ENCODE measurements at places on chromosomes 7 and 10.

DNA sequence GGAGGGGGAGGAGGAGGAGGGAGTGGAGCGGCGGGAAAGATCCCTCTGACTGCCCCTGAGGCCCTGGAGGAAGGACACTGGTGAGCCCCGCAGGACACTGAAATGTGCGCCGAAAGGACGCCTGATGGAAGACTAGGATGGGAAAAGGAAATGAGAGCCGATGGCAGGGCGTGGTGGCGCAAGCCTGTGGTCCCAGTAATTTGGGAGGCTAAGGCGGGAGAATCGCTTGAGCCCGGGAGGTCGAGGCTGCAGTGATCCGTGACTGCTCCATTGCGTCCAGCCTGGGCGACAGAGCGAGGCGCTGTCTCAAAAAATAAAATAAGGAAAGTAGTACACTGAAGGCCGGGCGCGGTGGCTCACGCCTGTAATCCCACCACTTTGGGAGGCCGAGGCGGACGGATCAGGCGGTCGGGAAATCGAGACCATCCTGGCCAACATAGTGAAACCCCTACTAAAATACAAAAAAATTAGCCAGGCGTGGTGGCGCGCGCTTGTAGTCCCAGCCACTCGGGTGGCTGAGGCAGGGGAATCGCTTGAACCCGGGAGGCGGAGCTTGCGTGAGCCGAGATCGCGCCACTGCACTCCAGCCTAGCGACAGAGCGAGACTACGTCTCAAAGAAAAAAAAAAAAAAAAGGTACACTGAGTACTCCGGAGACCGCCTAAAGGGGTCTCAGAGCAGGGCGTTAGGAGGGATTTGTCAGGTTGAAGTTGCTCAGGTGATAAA, 561 bp upstream of the HNRNPF start:
- no peak for DNase-seq

DNA sequence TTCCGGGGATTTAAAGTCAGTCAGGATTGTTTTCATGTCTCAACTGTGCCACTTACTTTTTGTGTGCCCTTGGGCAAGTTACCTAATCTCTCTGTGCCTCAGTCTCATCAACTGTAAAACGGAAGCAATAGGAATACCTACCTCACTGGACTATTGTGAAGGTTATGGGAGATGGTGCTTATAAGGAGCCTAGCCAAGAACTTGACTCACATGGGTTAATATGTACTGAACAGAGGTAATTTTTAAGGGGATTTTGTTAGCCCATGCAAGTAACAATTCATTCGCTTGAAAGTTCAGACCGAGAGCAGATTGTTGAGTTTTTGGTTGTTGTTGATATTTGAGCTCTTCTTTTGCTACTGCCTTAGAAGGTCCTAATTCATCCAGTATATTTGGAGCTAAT, 202.9 kb downstream of the ZNF365 start:
- no peak for DNase-seq

- no peak for DNase-seq
Observed at GRCh38 chr10:113263056-113263455, 289.8 kb upstream of the HABP2 start.

DNA sequence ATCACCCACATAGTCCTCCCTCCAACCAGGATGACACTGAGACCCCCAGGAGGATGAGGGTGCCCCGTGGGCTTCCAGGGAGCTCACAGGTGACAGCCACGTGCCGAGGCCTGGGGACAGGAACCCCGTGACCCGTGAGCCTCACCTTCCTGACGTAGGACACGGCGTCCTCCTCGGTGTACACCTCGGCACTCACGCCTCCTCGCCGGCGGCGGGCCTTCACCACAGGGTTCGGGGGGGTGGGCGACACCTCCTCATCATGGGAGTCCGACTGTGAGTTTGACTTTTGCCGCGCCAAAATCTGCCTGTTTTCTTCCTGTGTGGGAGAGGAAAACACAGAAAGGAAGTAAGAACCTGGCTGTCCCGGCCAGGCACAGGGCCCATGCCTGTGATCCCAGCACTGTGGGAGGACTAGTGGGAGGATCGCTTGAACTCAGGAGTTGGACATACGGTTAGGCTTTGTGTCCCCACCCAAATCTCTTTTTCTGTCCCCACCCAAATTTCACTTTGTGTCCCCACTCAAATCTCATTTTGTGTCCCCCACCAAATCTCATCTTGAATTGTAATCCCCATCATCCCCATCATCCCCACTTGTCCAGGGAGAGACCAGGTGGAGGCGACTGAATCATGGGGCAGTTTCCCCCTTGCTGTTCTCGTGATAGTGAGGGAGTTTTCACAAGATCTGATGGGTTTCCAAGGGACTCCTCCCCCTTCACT, 45.9 kb upstream of the DNAAF5 start:
- no peak for DNase-seq

DNA sequence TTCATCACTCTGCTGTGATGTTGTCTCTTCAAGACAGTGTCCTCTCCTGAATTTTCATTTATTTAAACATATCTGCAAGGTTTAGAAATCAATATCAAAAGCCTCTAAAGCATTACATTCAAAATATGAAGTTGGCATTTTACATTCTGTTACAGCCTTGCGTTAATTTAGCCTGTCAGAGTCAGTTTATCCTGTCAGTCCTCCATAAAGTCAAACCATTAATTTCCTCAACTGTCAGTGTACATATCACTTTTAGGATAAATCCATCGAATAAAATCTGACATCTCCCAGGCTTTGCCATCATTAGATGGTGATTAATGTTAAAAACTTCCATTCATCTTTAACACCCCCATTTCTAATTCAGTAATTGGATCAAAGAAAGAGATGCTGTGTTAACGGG, 77.0 kb downstream of the NPY start:
- no peak for DNase-seq

- no peak for DNase-seq
Observed at GRCh38 chr7:54292171-54292925, 249.8 kb upstream of the VSTM2A start.

DNA sequence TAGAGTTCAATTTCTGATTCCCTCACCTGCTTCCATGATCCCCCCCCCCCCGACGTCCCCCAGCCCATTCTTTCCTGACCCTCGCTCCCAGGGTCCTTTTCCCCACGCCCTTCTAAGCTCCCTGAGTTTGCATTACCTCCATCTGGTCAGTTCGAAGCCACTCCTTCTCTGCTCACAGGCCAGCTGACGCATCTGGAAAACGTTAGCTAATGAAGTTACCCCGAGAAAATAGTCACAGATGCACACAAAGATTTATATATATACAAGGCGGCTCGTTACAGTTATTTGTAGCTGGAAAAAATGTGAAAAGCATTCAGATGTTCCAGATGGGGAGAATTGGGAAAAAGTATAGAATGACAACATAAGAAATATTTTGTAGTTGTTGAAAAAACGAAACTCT, 630.0 kb upstream of the FOXK1 start:
- no peak for DNase-seq

DNA sequence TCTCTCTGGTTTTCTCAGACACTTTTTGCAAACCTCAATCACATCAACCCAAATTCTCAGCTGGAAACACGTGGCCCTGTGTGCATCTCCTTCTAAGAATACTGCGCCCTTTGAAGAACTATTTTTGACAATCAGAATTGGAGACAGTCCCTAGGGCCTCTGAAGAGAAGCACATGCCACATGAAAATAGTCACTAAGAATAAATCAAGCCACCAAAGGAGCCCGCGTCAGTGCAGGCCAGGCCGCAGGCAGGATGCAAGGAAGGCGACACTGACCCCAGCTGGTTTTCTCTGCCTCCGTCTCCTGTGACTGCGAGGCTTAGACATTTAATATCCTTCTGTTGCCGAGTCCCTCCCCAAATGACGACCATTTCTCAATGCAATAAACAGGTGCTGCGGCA, 88.0 kb upstream of the ADAM12 start:
- DNase-seq: no peak

GRCh38 chr7:42645906-42646305, 266.0 kb downstream of the C7orf25 start:
- DNase-seq: no peak

DNA sequence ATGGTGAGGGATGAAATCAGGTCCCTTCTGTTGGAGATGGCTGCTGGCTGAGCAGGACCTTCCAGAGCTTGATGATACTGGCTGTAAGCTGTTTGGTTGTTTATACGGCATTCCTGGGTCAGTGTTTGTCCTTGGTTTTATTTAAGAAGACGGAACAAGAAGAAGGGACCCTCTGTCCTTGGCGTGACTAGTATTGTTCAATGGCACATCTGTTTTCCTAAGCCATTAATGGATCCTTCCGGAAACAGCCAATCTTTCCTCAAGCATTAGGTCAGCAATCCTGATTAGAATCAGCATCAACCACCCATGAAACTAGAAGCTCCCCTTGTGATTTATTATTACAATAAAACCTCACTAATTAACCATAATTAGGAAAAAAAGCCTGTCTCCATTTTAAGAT, 128.7 kb upstream of the KIAA1217 start:
- DNase-seq: no peak

- DNase-seq: peak; percentile 77
Observed at GRCh38 chr10:77925410-77925794, 1.2 kb downstream of the DLG5 start.

DNA sequence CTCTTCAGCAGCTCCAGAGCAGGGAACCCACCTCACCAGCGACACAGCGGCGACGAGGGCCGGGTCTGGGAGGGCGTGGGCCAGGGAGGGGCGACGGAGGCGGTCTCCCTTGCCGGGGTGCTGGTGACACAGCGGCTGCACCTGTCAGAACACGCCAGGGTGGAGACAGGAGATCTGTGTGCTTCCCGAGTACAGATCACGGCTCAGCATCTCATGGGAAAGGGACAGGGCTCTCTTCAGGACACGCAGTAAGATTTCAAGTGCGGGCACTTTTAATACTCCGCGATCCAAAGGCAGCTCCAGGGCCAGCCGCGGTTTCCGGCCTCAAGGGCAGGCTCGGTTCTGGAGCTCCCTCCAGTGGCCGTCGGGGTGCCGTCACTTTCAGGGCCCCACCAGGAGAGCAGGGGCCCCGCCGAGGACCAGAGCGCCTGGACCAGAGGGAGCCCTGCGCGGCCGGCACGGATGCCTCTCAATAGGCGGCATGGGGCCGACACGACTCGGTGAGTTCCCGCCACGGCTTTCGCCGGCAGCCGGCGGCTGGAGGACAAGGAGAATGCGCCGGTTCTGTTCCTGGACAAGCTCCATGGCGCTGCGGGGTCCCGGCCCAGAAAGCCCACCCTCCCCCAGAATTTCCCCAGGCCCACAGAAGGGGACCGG, 21.4 kb downstream of the GPR146 start:
- peak; percentile 96 for DNase-seq

- no peak for DNase-seq
Observed at GRCh38 chr7:47806701-47807103, 141.6 kb downstream of the PKD1L1 start.

GRCh38 chr10:24871011-24871935, 81.1 kb downstream of the PRTFDC1 start:
- no peak for DNase-seq

- no peak for DNase-seq
Observed at GRCh38 chr10:75294031-75294437, 58.3 kb upstream of the COMTD1 start.

DNA sequence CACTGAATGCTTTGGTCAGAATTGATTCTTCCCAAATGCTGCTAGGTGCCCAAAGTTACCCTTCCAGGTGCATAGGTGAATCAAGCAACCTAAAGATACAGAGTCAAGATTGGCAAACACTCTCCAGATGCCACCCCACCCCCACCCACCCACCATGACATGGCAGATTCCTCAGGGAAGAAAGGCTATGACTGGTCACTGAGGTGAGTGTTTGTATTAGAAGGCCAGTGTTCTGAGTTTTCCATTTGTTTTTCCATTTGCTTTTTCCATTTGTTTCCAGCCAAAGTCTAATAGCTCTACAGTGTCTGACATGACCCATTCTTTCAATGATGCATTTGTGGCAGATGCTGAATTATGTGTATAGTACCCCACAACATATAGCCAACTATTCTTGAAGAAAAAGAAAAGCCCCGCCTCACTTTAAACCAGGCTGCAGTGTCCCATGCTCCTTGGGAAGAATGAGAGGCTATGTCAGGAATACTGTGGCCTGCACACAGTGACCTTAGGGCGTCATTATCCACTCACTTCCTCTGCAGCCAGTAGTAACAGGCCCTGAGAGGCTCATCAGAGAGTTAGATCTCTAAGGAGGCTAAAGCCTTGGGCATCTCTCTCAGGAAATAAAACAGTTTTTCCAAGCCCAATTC, 16.1 kb upstream of the HIBADH start:
- DNase-seq: peak; percentile 18

DNA sequence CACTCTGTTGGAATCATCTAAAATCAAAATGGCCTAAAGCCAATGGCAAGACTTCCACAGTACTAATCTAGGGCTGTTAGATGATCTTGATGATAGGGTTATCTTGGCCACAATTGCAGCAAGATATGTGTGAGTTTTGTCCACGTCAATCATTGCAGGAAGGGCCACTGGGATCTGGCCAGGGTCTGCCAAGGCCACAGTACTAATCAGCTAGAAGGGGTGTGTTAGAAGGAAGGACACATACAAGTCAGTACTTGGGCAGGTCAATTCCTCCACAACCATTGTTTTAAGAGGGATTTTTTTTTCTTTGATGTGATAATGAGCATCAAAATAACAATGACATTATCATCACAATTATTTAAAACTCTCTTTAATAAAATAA, 1.6 kb downstream of the LMOD2 start:
- DNase-seq: no peak

DNA sequence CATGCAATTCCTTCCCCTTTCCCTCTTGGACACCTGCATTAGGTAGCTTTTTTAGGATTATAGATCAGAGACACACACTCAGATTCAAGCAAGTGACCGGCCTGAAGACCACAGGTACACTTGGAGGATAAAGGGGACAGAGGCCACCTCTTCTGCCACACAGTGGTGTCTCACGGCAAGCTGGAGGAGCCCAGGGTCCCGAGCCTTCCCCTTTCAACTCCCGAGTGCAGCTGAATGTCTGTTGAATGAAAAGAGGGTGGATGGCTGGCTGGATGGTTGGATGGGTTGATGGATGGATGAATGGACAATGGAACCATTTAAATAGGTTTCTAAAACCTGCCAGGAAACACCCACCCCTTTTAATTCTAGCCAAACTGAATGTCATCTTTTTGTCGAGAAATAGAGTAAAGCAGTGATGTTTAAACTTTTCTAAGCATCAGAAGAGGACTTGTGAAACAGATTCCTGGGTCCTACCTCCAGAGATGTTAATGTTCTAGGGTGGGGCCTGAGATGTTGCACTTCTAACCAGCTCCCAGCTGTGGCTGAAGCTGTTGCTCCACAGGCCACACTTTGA, 49.2 kb upstream of the ZMIZ1 start:
- DNase-seq: no peak

- peak; percentile 49 for DNase-seq
Observed at GRCh38 chr10:17453373-17454091, 863 bp downstream of the ST8SIA6 start.

Measured in AG20443 (cell line).